Activated CD4-positive, alpha-beta T cell treated with anti-CD3 and anti-CD28 coated beads, Interleukin-2, amount 50 U/mL, for 4 hours (primary cell): ENCODE measurements at places on chromosomes 2 and 18.

- DNase-seq: no peak
These were observed 140.1 kb upstream of the AQP4 start for GRCh38 chr18:27005589-27005988.

DNA sequence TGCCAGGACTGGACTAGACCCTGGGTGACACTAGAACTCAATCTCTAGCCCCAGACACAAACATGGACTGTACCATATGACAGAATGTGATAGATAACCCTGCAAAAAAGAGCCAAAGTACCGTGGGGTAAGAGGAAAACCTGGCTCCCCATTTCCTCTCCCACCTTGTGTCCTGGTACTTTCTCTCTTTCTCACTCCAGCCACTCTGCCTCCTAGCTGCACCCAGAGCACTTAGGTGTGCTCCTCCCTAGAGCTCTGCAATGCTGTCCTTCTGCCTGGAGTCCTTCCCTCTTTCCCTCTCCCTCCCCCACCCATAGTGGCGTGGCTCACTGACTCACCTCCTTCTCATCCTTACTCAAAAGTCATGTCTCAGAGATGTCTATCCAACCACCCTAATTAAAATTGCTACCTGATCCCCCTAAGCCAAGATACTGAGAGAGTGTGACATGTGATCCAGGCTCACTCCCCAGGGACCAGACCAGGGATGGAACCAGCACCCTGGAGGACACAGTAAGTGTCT lies 171.3 kb downstream of the LOXHD1 start:
- no peak for DNase-seq

DNA sequence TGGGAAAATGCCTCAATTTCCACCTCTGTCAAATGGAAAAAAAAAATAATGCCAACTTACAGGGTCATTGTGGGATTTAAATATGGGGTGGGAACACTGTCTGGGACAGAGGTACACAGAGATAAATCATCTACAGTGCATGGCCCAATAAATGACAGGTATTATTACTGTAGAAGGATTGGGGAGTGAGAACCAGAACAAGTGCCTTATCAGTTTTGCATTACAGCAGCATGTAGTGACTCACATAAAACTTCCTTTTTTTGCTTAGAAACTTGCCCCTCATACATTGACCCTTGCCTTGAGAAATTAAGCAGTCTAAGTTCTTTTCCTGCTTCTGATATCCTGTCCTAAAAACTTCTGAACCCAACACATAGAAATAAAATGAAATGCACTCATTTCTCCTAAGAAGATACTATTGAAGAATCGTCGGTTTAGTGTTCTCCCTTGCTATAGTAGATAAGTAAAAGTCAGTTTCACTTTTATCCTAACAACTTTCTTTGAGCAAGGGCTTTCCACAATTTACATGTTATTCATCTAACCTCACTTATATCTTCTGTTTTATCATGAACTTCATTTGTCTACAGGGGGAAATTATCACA lies 121.0 kb upstream of the HAAO start:
- DNase-seq: no peak

GRCh38 chr2:499726-500125 lies 177.5 kb downstream of the TMEM18 start:
- DNase-seq: no peak

- DNase-seq: no peak
These were observed 1.7 kb downstream of the FOSL2 start for GRCh38 chr2:28394331-28394877.

GRCh38 chr2:196407675-196408264 lies 231.7 kb upstream of the CCDC150 start:
- no peak for DNase-seq

DNA sequence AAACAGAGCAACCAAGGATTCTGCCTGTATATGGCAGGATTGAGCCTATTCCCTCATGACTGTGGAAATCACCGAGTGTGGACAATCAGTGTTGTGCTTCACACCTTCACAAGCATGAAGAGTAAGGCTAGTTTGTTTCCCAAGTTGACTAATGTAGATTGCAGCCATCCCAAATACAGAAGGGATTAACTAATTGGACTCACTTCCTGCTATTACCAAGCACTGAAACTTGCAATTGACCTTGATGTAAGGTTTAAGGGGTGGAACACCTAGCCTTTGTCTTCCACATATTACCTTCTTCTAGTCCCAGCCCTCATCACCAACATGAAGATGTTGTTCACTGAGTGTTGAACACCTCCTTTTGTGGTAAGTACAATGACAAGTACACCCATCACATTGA lies 120.9 kb upstream of the RND3 start:
- no peak for DNase-seq
